ENCODE measurements at places on chromosomes 3 and 15. TPM values are rescaled to one million over a fixed set of nuclear protein-coding genes. Genes with fewer than 3 reads are reported as not detected.

Gene DNAH12
- 0.21 TPM for total RNA-seq

Gene DNAJA4
- total RNA-seq = 11.1 TPM

DNA sequence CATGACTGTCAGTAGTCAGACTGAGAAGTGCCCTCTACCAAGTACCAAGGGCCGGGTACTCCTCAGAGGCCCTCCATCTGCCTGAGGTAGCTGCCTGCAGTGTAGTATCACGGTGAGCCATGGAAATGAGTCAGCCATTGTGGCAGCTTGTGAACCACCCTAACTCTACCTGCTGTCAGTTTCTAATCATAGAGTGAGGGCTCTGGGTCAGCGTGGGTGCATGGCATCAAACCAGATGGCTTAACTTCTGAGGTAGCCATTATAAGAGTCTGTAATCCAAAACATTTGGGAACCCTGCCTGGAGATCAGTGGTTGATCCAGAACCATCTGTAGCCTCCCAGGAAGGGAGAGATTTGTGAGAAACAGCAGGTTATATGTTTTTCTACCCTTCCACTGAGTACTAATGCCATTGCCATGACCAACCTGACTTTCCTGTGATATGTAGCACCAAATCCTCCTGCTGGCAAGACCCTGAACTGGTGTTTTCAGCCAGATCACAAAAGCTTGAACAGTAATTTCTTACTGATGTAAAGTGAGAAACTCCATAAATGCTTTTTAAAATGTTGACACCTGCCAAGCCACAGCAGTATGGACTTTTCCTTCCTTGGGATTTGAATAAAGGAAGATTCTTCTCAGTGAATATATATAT is 38.9 kb downstream of the ABHD2 start:
- no peak overlapping the region for H3K4me3 ChIP-seq
- H3K4me1 ChIP-seq = no peaks in the 10 kb centered on the region
- no peak overlapping the region for H3K27ac ChIP-seq
- no peaks in the 10 kb centered on the region for H3K27me3 ChIP-seq
- H3K36me3 ChIP-seq = no peaks in the 10 kb centered on the region

Gene SCG3
- total RNA-seq = 0.62 TPM

Gene TRIM42
- not detected for total RNA-seq

- H3K4me3 ChIP-seq = peak overlapping the region; percentile 48
- no peaks in the 10 kb centered on the region for H3K36me3 ChIP-seq
- DNase-seq = no peak
- H3K4me1 ChIP-seq = no peaks in the 10 kb centered on the region
These were observed 520.4 kb downstream of the FOXP1 start for GRCh38 chr3:71062952-71063772.

- no peak overlapping the region for H3K4me3 ChIP-seq
- peak; percentile 20 for DNase-seq
- H3K36me3 ChIP-seq = no peaks in the 10 kb centered on the region
- no peak overlapping the region for H3K27ac ChIP-seq
- H3K27me3 ChIP-seq = no peaks in the 10 kb centered on the region
These were observed 61.5 kb upstream of the GRM7 start for GRCh38 chr3:6799264-6799915.

Gene NTRK3
- total RNA-seq = not detected

DNA sequence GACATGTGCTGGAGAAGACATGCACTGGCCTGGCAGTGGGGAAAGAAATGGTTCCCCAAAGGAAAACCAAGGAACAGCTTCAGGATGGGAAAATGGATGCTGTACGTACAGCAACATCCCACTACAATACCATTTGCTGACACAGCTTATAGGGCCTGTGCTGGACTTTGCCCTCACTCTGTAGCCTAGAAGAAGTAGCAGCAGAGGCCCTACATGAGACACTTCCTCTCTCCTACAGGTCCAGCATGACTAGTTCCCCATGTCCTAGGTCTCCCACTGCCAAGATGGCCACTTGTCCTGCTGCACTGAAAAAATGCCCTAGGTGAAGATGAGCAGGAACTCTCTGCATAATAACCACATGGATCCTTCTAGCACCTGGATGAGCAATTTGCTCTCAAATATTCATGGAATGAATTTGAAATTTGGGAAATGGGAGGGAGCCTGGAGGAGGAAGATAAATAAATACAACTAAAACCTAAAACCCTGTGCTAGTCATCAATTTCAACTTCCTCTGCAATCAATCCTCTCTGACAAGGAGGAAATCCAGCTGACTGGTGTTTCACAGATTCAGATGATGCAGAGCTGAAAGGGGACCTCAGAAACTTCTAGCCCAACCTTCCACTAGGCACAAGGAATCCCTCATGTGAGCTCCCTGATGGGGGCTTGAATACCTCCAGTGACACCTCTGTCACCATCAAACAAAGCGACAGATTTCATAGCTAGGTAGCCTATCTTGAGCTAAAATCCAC is 514.3 kb upstream of the PPP2R3A start:
- H3K4me1 ChIP-seq = no peaks in the 10 kb centered on the region
- DNase-seq = no peak
- H3K27me3 ChIP-seq = peaks cover 7% of the 10 kb centered on the region
- H3K36me3 ChIP-seq = no peaks in the 10 kb centered on the region

GRCh38 chr3:901953-902778 is 190.7 kb upstream of the CNTN6 start:
- H3K27ac ChIP-seq = no peak overlapping the region
- no peak overlapping the region for H3K4me3 ChIP-seq
- H3K4me1 ChIP-seq = no peaks in the 10 kb centered on the region
- no peaks in the 10 kb centered on the region for H3K36me3 ChIP-seq
- no peaks in the 10 kb centered on the region for H3K27me3 ChIP-seq

Gene SOX2
- 0.39 TPM for total RNA-seq

- no peak overlapping the region for H3K27ac ChIP-seq
- peaks cover 8% of the 10 kb centered on the region for H3K4me1 ChIP-seq
- H3K27me3 ChIP-seq = no peaks in the 10 kb centered on the region
- no peak for DNase-seq
- no peak overlapping the region for H3K4me3 ChIP-seq
- H3K36me3 ChIP-seq = peaks cover under 1% of the 10 kb centered on the region
These were observed 4.7 kb downstream of the AMT start for GRCh38 chr3:49417516-49418120.

- H3K27ac ChIP-seq = no peak overlapping the region
- H3K36me3 ChIP-seq = no peaks in the 10 kb centered on the region
- no peaks in the 10 kb centered on the region for H3K4me1 ChIP-seq
- no peak for DNase-seq
These were observed 81.3 kb downstream of the CADPS start for GRCh38 chr3:62793946-62794345.

Gene STXBP5L
- 0.05 TPM for total RNA-seq

Gene IQCF5
- not detected for total RNA-seq

- no peak overlapping the region for H3K27ac ChIP-seq
- H3K27me3 ChIP-seq = no peaks in the 10 kb centered on the region
- peaks cover 16% of the 10 kb centered on the region for H3K36me3 ChIP-seq
- DNase-seq = no peak
- no peaks in the 10 kb centered on the region for H3K4me1 ChIP-seq
These were observed 85.9 kb upstream of the CSPG5 start for GRCh38 chr3:47664519-47664918.

DNA sequence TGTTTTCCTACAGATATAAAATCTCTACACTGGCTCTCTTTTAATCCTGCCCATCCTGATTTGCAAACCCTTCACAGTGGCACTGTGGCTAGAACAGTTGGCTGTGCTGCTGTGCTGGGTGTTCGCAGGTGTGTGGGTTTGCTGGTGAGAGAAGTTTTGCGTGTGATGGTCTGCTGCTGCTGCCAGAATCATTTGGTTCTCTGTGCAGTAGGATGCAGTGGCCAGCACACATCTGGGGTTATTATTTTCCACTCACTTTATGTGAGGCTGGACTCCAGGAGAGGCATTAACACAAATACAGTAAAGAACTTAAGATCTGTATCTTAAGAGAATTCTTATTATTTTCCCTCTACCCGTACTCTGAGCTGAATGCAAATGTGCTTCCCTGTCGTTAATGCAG is 16.0 kb upstream of the PSMD6 start:
- H3K4me3 ChIP-seq = no peak overlapping the region
- no peak for DNase-seq

DNA sequence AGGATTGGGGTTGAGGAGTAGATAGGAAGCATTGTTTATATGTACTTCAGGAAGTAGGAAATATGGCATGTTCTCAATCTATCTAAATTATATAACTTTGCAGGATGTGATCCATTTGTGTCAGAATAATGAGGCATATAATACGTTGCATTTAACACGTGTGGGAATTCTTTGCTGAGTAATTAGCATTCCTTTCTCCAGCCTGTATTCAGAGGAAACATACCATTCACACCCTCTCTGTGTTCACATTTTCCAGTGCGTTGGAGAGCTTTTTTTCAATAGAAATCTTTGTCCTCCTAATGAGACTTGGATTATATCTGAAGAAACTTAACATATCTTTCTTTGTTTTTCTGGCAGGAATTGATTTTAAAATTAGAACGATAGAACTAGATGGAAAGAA is 33.0 kb upstream of the APH1B start:
- no peaks in the 10 kb centered on the region for H3K36me3 ChIP-seq
- no peaks in the 10 kb centered on the region for H3K4me1 ChIP-seq
- H3K27me3 ChIP-seq = no peaks in the 10 kb centered on the region
- H3K27ac ChIP-seq = no peak overlapping the region

DNA sequence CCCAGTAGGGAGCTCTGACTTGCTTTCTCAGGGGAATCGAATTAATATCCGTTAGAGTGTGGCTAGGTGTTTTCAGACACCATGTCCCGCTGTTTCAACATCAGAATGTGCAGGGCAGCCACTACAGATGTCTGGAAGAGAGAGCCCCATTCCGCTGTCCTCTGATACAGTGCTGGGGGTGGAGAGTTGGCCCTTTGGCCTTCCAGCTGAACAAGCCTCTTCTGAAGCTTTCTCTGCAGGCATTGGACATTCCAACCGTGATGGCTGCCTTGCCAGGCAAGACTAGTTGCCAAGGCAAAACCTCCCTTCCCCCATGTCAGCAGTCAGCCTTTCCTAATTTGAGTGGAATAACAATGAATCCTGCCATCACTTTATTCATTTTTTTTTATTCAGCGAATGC is 1.5 kb downstream of the FAH start:
- peak overlapping the region; percentile 83 for H3K27ac ChIP-seq
- no peak overlapping the region for H3K4me3 ChIP-seq
- no peak for DNase-seq
- H3K4me1 ChIP-seq = peaks cover 22% of the 10 kb centered on the region
- no peaks in the 10 kb centered on the region for H3K36me3 ChIP-seq

DNA sequence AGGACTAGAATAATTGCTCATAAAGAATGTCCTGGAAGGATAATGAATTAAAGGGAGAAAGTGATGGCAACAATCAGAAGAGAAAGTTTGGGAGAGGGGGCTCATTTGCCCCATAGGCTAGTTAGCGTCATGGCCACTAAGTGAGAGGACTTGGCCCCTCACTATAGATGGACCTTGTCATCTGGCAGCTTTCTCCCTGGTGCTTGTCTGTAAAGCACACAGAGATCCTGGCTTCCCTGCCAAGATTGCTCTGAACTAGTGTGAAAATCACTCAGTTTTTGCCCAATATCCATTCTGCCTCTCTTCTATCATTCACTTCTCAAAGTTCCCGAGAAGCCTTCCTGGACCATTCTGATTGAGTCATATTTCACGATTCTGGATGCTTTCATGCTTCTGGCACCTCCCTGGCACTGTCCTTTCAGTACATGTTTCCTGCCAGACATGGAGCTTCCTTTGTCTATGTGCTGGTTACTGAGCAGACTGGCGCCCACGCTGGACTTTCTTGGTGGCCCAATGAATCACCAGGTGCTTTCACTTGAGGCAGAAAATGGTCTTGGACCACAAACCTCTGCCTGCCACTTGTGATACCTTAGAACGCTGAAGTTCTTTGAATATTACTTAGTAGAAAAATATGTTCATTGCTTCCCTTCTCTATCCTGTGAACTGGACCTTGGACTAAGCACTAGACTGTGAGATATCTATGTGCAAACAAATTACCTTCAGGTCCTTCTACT is 709.6 kb upstream of the CFAP20DC start:
- H3K27me3 ChIP-seq = no peaks in the 10 kb centered on the region
- no peak overlapping the region for H3K27ac ChIP-seq
- no peaks in the 10 kb centered on the region for H3K4me1 ChIP-seq

Gene B4GALT4
- total RNA-seq = 27.4 TPM

Gene MNS1
- total RNA-seq = 3.8 TPM

Gene RNU5B-1
- not detected for total RNA-seq

- H3K4me1 ChIP-seq = peaks cover 19% of the 10 kb centered on the region
- no peak overlapping the region for H3K27ac ChIP-seq
- no peaks in the 10 kb centered on the region for H3K36me3 ChIP-seq
- H3K4me3 ChIP-seq = peak overlapping the region; percentile 26
- peaks cover 52% of the 10 kb centered on the region for H3K27me3 ChIP-seq
These were observed 944 bp downstream of the SLITRK3 start for GRCh38 chr3:165195241-165195639.

DNA sequence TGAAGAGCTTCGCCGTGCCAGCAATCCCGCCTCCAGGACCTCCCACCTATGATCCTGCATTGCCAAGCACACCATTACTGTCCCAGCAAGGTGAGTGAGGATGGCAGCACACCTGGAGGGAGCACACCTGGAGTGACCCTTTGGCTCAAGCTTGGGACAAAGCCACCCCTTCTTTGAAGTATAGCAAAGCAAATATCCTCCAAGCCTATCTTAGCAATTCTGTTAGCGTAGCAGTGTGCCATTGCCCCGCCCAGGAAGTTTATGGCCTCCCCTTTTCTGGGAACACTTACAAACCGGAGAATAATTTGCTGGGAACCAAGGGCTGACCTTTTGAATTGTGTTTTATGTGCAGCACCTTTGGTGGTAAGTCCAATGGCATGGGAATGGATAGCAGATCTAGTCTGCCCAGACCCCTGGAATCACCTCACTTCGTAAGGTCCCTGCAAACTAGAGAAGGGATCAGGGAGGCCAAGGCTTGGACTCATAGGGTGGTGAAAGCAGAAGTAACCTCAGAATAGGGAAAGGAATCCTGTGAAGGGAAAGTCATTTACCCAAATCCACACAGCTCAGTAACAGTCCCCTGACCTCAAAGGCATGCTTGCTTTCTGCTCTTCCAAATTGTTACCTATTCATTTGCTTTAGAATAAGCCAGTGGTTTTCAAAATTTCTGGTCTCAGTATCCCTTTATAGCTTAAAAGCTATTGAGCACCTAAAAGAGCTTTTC is 70.1 kb downstream of the HCN4 start:
- no peak overlapping the region for H3K4me3 ChIP-seq
- no peaks in the 10 kb centered on the region for H3K27me3 ChIP-seq
- no peak overlapping the region for H3K27ac ChIP-seq
- H3K4me1 ChIP-seq = no peaks in the 10 kb centered on the region

DNA sequence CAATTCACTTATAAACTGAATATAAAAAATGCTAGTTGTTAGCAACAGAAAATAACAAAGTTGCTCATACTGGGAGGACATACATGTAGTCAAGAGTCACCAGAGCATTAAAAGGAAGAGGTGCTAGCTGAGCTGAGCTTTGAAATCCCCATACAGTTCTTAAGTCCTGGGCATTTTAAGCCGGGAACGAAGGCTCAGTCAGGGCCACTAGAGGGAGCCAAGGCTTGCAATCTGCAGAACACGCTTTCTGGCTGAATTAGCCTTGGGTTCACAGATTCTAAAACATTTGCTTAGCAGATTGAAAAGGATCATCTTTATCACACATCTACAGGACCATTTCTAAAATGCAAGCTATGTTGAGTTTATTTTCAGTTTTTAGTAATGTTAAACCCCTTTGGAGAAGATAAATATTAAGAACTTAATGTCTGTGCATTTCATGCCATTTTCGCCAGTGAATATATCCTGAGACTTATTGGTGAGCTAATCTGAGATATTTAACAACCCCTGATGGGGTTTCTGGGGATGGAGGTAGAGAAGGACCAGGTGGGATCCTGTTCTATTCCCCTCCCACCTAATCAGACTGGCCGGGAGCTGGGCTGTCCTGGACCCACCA is 26.3 kb upstream of the MNS1 start:
- no peak overlapping the region for H3K27ac ChIP-seq
- DNase-seq = peak; percentile 72
- no peaks in the 10 kb centered on the region for H3K4me1 ChIP-seq
- no peak overlapping the region for H3K4me3 ChIP-seq
